Mucosa of descending colon (tissue), 3 donors: ENCODE measurements at places on chromosomes 7 and 10. TPM values are rescaled to one million over a fixed set of nuclear protein-coding genes. Genes with fewer than 3 reads are reported as not detected.

- no peak for DNase-seq
Observed at GRCh38 chr10:125812128-125812750, 10.8 kb downstream of the UROS start.

- DNase-seq, result no peak
Observed at GRCh38 chr7:41003611-41003940, 699.3 kb downstream of the INHBA start.

Gene HDAC9
- total RNA-seq, result 20.4 TPM

Gene AGAP4
- total RNA-seq, result 13.2 TPM

Gene MICU1
- total RNA-seq, result 45.0 TPM
